ENCODE measurements at places on chromosomes 3 and 15. TPM values are rescaled to one million over a fixed set of nuclear protein-coding genes. Genes with fewer than 3 reads are reported as not detected.

GRCh38 chr3:59688636-59689035 lies 638.8 kb upstream of the CFAP20DC start:
- DNase-seq: no peak

GRAMD2A gene
- 0.77 TPM for total RNA-seq

DNA sequence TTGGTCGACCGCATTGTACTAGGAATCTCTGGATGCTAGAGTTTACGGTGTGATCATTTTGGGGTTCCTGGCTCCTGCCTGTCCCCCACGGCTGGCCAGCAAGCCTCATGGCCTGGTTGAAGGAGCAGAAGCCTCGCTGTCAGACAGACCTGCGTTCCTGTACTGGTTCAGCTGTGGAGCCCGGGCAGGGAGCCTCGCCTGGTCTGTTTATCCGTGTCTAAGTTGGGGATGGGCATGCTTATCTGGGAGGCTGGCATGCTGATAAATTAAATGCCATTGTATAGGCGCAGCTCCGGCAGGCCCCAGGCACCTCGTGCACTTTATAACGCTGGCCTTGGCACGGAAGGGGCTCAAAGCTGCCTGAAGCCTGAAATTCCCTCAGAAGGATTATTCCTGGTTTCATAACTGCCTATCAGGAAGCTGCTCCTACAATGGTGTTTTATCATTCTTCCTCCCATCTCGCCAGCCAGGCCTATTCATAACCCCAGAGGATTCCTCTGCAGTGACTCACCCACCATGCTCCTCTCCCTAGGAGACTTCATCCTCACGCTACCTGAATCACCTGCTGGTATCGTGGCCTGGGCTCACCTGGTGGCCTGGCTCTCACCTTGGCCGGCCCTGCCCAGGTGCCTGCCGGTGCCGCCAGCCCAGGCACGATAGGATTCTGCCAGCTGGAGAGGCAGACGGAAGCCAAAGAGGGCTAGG lies 110.9 kb downstream of the ASB7 start:
- DNase-seq: no peak

CCDC39 gene
- under 0.01 TPM for total RNA-seq

DNA sequence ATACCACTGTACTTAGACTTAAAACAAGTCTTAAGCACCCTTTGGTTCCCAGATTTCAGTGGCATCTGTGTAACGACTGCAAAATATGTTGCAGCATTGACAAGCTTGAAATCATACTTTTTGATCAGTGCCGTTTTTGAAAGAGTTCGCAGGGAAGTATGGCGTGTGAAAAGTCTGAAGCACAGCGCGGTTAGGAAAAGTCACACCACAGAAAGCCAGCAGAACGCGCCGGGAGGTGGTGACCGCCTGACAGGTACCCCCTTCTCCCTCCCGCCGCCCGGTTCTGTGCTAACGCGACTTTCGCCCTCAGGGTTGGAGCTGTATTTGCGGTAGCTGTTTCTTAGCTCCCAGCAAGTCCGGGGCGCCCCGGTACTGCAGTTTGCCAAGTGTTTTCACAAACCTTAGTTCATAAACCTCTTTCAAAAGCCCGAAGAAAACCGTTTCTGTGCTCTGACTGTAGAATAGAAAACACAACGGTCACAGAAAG lies 481 bp upstream of the CRYBG3 start:
- peak; percentile 62 for DNase-seq

HHATL gene
- total RNA-seq: not detected

DNA sequence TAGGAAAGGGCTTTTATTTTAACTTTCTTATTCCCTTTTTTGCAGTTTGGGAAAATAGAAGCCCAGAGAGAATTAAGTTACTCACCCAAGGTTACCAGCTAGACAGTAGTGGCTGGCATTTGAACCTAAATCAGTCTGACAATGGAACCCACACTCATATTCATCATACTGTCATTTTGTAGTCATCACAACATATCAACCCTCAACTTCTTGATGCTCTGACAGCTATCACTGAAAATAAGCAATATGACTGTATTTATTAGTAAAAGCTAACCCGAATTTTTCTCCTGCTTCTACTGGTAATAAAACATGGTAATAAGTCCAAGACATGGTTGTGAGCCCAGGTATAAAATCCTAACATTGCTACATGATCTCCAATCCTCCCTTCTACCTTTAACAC lies 585.8 kb upstream of the UBE2E2 start:
- DNase-seq: no peak

CD96 gene
- under 0.01 TPM for total RNA-seq

- peak; percentile 56 for DNase-seq
These were observed 711 bp downstream of the XXYLT1 start for GRCh38 chr3:195270079-195270816.

- DNase-seq: no peak
These were observed 1.5 kb downstream of the TYRO3 start for GRCh38 chr15:41560572-41560874.

DNA sequence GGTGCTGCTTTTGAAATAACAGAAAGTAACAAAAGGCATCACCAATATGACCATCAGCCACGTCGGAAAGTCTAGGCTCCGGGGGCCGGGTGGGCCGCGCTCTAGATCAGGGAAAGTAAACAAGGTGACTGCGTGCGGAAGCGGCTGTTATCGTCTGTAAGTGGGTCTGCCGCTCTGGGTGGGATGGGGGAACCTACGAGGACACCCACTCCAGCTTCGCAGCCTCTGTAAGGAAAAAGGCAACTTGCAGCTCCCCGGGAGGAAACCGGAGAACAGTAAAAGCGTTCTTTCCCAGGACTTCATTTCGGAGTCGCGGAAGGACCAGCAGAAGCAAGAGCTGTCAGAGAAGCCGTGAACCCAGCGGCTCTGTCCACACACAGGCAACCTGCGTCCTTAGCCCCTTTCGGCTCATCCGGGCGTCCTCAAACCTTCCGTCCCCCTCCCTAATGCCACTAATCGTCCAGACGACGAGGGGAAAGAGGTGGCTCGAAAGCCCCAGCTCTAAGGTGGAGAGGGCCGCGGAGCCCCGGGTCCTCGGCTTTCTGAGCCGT lies 461 bp downstream of the XRN1 start:
- peak; percentile 50 for DNase-seq

DNA sequence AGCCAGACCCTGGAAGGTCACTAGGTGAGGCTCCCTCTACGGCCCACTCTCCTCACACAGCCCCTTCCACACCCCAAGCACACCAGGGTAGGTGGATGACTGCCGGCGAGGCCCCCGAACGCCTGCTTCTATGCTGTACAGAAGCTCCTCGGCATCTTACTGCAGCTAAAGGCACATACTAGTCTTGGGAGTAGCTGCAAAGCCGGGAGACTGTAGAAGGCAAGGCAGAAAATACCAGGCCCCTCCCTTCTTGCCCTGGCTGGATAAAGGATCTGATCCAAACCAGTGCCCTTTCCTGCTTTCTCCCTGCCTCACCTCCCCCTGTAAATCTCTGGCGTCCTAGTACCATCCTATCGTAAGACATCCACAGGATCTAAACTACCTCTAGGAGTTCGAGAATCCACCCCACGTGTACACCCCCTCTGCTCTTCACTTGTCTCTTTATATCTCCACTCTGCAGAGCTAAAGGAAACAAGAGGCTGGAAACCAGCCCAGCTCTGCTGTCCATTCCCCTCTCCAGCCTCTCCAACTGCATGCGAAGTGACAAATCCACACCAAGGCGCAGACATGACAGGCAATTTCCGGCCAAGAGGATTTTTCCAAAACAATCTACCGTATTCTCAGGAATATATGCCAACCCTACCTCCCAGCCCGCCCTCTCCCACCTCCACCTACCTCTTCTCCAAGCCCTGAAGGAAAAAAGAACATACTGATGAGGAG lies 11.8 kb downstream of the TNK2 start:
- peak; percentile 80 for DNase-seq

GRCh38 chr15:62977952-62978811 lies 64.4 kb upstream of the TPM1 start:
- peak; percentile 77 for DNase-seq
